ENCODE measurements at places on chromosomes 3 and 15.

DNA sequence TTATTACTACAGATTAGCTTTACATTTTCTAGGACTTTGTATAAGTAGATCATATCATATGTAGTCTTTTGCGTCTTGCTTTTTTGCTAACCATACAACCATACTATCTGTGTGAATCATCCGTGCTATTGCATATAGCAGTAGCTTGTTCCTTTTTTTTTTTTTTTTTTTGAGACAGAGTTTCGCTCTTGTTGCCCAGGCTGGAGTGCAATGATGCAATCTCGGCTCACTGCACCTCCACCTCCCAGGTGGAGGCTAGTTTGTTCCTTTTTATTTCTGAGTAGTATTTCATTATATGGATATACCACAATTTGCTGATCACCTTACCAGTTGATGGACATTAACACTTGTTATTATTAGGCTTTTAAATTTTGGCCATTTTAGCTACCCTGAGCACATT is 54.5 kb upstream of the TBL1XR1 start:
- no peak for DNase-seq

DNA sequence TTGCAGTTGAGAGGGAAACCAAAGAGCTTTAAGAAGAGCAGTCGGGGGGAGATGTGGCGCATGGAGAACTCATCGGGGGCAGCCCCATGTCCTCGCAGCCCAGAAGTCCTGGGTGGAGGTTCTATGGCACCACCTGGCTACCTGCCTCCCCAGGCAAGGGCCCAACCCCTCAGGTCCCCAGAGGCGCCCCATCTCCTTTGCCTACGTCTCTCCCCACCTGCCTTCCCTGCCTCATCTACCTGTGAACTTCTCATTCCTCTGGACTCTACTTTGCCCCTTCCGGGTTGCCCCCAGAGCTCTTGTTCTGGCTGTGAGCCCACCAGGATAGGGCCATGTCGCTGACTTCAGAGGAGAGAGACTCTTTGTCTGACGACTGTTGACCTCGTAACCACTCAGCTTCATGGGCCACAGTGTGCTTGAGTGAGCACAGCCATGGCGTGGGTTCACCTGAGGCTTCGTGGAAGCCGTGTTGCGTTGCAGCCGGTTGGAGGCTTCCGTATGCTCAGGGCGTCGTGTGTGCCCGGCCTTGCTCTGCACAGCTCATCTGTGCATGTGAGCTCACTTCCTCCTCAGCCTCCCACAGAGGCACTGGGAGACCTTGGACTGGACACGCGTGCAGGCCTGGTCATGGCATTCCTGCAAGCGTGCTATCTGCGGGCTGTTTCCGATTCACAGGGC is 13.4 kb downstream of the APBA2 start:
- no peak for DNase-seq

GRCh38 chr3:143991713-143992112 is 20.1 kb downstream of the DIPK2A start:
- no peak for DNase-seq

DNA sequence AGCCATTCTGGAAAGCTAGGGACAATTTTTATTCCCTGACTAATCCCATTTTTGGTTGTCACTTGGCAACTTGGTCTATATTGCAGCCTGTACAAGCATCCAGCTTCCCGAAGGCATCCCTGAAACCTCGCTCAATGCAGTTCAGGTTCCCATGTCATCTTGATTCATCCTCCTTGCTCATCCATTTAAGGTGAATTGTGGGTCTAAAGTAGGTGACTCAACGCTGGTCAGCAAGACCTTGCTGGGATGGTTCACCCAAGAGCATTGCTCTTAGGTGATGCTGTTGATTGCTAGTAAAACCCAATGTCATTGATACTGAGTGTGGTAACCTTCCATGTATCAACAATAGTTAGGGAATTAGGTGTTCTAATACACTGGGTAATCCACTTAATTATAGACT is 13.1 kb upstream of the RAB8B start:
- no peak for DNase-seq

GRCh38 chr15:90674476-90674875 is 42.7 kb upstream of the BLM start:
- DNase-seq: no peak

DNA sequence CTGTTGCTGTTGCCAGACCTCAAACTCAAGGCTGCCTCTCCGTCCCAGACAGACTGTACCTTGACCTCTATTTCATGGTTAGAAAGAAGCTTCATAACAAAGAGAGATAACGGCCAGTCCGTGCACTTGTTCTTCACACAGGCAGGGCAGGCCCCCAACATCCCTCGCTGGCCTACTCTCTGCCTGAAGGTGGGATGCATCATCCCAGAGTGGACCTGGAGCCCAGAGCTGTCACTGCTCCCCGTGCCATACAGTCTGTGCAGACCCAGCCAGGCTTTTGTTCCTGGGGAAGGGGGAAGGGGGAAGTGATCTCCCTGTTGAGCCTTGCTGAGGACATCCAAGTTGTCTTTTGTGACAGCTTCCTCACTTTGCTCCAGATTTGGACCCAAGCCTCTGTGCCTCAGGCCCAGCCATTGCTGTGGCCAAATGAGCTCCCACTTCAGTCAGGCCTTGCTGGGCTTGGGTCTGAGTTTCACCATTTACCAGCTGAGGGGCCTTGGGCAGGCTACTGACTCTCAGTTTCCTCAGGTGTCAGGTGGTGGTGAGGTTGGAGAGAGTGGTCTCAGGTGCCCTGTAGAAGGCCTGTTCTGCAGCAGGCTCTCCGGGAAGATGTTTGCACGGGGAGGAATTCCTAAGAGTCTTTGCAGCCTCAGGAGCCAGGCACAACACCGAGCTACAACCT is 141.6 kb downstream of the DNAJB8 start:
- no peak for DNase-seq

GRCh38 chr15:96160269-96160668 is 170.2 kb upstream of the NR2F2 start:
- DNase-seq: no peak

DNA sequence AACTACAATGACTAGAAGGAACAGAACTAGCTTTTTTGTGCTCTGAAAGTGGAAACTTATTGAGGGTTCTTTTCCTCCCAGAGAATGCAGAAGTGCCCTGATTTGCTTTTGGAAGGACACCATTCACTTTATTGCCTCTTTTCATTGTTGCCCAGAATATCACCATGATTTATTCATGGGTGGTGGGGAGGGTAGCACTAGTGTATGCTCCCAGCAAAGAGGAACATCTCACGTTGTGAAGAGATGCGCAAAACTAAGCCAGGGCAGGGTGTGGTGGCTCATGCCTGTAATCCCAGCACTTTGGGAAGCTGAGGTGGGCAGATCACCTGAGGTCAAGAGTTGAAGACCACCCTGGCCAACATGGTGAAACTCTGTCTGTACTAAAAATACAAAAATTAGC is 31.4 kb downstream of the FLNB start:
- no peak for DNase-seq

DNA sequence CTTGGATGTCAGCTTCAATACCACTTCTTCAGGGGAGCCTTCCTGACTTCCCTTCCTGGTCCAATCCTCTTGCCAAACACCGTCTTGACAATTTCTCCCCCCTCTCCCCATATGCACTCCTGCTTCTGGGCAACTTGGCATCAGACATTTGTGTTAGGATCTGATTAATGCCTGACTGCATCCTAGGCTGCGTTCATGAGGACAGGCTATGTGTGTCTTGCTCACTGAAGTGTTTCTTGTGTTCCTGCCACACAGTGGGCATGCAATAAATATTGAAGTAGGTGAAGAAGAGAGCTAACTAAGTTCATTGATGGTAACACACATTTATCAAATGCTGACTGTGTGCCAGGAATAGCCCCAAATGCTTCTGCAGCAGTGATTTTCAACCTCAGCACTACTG is 36.4 kb upstream of the WNT5A start:
- DNase-seq: no peak

DNA sequence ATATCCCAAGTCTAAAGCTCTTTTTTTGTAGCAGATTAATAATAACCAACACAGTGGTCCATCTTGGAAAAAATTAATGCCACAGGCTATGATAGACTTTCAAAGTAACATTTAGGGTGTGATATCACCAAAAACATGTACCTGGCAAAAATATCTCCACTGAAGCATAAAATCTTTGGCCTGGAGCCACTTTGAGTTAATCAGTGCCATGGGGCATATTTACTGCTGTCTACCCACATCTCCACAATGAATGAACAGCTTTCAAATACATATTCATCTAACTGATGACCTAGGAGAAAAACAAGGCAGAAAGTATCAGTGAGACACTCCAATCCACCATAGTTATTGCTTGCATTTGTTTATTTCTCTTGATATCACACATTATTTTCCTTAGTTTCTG is 296.0 kb upstream of the MDFIC2 start:
- no peak for DNase-seq

- DNase-seq: no peak
Observed at GRCh38 chr15:74933573-74933972, 4.3 kb downstream of the COX5A start.

DNA sequence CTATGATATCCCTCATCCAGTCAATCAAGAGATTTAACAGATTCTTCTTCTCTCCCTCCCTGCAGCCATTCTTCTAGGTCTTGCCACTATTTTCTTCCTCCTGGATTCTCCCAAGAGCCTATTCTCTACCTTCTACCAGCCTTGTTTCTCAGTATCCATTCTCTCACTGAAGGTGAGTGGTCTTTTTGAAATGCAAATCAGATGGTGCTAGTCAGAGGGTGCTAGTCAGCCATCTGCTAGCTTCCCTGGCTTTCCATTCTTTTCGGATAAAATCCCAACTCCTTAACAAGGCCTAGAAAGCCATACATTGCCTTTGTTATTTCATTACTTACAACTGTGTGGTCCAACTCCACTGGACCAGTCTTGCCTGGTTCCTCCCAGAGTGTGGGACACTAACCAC is 734.3 kb upstream of the CFAP20DC start:
- no peak for DNase-seq

- no peak for DNase-seq
Observed at GRCh38 chr3:26099692-26100091, 309.8 kb downstream of the OXSM start.

DNA sequence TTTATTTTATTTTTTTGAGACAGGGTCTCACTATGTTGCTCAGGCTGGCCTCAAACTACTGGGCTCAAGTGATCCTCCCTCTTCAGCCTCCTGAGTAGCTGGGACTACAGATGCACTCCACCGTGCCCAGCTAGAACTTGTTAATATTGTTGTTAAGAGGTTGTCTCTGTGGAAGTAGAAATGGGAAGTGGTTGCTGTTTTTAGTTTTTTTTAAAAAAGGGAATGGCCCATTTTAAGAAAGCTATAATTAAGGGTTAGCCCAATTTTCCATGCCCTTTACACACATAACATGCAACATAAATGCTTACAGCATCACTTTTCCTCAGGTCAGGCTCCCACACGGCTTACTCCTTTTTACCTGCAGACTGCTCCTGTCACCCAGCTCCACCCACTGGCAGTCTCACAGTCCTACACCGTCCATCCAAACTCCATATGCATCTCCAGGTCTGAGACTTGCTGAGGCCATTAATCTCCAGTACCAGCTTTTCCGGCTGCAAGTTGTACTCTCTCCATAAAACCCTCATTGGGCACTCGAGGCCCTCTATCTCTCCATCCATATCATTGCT is 19.8 kb downstream of the MORC1 start:
- DNase-seq: no peak
